ENCODE measurements at places on chromosomes 7 and 10. TPM values are rescaled to one million over a fixed set of nuclear protein-coding genes. Genes with fewer than 3 reads are reported as not detected.

COL13A1 gene
- total RNA-seq, result not detected

RPEL1 gene
- total RNA-seq, result not detected

FAM25A gene
- not detected for total RNA-seq

GRCh38 chr7:116439005-116439404 lies 60.5 kb upstream of the CAV2 start:
- no peak for DNase-seq

DNA sequence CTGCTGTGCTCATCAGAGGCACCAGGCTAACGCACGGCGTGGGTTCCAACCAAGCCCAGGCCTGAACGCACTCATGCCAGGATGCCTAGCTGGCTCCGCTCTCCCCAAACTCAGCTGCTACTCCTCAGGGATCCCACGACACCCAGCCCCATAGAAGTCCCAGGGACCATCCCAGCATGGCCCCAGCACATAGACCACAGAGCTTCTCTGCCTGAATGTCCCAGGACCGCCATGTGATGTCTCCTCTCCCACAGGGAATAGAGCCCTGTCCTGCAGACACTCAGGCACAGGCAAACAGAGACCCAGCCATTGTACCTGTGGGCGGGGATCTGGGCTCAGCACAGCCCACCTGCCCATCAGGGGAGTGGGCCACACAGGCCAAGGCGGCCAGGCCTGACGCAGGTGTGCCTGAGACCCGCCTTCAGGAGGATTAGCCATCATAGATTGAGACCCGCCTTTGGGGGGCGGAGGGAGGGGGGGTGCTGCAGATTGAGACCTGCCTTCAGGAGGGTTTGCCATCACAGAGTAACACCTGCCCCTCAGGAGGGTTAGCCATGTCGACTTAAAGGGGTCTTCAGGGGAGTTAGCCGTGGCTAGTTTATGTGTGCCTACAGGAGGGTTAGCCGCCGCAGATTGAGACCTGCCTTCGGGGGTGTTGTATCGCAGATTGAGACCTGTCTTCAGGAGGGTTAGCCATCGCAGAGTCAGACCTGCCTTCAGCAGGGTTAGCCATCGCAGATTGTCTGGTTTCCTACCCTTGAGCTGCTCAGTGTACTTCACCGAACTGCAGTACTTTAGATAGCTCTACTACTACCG lies 29.0 kb downstream of the RASGEF1A start:
- peak; percentile 5 for DNase-seq

ACBD7 gene
- not detected for total RNA-seq

GRCh38 chr7:92489634-92490033 lies 11.9 kb upstream of the ERVW-1 start:
- peak; percentile 75 for DNase-seq

PILRA gene
- total RNA-seq, result not detected

DNA sequence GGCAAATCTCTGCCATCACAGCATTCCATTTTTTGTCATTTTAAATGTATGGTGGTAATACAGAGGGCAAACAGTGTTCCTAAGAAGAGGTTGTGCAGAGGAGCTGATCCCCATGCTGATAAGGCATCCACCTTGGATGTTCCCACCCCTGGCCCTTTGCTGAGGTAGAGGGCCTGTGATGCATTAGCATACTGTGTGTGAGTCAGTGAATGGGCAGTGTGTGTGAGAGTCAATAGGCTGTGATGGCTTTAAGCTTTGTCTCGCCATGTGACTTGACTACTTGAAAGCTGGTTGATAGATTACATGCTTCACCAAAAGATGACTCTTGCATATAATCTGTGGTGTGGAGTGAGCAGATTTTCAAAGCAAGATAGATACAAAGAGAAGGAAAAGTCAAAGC lies 81.3 kb downstream of the INSYN2A start:
- DNase-seq, result no peak

GRCh38 chr7:25862261-25863004 lies 289.6 kb upstream of the NFE2L3 start:
- DNase-seq, result peak; percentile 87

PIK3CG gene
- 3.1 TPM for total RNA-seq

GRCh38 chr10:30997536-30998235 lies 34.0 kb downstream of the ZNF438 start:
- DNase-seq, result no peak

- no peak for DNase-seq
Observed at GRCh38 chr7:21338728-21339164, 89.1 kb upstream of the SP4 start.

DNA sequence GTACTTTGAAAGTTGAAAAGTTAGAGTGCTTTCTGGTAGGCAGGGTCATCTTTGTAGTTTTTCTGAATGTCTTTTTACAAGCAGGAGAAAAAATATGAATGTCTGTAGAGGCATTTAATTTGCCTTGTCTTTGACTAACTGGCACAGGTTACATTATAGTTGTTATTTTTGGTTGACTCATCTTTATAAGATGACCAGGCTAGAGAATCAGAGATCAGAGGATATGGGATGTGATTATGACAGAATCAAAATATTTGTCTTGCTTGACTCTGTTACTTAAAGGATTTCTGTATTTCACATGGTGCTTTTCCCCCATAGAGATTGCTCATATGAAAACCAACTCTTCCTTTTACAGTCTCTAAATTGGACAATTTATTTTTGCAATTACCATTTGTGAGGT lies 2.4 kb downstream of the ZMYND11 start:
- no peak for DNase-seq

GRCh38 chr10:18079665-18080295 lies 60.4 kb upstream of the CACNB2 start:
- DNase-seq, result no peak

DNA sequence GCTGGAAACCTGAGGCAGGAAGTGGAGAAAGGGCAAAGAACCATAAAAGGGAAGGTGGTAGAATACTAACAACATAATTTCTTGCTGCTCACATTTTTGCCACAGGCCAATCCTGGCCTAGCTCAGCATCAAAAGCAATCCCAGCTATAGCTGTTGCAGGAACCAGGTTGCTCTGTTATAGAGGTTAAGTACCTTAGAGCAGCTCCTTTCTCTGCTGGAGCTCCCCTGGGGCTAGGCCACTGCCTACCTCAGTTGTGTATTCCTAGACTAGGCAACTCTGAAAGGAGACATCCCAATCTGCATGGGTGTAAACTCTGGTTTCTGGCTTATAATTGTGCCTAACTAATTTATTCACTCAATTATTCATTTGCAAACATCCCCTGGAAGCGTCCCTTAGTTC lies 108.4 kb downstream of the ZNF365 start:
- DNase-seq, result no peak

DNA sequence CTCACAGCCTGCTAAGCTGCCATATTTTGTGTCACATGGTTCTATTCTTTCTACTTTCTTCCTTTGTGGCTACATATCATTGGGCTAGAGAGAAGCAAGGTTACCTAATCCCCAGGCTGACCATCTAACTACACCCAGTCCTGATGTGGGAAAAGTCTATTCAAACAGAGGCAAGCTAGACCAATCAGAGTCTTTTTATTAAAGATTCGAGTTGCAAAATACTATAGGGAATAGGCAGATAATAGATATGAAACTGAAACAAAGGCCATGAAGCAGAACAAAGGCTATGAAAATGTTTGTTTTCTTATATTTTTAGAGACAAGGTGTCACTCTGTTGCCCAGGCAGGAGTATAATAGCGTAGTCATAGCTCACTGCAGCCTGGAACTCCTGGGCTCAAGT lies 36.7 kb downstream of the MTERF1 start:
- DNase-seq, result no peak

PON1 gene
- total RNA-seq, result 0.78 TPM

DNA sequence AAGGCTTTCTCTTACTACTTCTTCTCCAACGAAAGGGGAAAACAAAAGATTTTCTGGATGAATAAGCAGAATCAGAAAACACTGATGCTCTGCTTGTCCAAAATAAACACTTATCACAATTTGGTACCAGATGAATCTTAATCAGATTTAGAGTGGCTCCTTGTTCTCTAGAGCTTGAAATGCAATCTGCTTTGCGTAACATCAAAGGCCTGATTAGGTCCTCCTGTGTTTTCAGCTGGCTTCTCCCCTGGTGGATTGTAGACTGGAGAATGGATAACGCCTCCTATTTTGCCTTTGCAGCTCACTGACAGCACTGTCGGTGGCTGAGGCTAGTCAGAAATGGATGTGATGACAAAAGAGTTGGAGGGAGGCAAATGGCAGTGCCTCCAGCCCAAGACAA lies 91.2 kb downstream of the FAM13C start:
- DNase-seq, result no peak

TAS2R41 gene
- total RNA-seq, result not detected

ATG9B gene
- not detected for total RNA-seq

DNA sequence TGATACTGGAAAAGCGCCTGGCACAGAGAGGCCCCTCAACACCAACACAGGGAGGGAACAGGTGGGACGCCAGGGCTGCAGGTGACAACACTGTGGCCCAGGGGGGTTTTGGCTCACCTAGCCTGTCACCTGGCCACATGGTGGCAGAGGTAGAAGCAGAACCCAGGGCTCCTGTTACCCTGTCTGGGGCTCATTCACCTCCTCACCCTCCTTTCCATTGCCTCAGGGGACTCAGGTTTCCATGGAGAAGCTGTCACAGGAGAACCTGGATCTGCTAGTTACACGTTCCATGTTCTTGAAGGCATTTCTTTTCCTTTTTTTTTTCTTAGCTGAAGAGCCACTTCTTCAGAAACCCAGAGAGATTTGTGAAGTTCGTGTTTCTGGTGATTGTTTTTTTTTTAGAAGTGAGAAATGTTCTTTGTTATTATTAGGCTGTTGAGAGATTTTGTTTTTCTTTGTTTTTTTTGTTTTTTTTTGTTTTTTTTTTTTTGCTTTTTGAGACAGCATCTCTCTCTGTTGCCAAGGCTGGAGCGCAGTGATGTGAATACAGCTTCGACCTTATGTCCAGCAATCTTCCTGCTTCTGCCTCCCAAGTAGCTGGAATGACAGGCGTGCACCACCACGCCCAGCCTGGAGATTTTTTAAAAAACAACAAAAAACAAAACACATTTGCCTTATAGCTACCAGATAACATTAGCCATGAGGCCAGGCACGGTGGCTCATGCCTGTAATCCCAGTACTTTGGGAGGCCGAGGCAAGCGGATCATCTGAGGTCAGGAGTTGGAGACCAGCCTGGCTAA lies 16.0 kb downstream of the DENND2A start:
- no peak for DNase-seq

DNA sequence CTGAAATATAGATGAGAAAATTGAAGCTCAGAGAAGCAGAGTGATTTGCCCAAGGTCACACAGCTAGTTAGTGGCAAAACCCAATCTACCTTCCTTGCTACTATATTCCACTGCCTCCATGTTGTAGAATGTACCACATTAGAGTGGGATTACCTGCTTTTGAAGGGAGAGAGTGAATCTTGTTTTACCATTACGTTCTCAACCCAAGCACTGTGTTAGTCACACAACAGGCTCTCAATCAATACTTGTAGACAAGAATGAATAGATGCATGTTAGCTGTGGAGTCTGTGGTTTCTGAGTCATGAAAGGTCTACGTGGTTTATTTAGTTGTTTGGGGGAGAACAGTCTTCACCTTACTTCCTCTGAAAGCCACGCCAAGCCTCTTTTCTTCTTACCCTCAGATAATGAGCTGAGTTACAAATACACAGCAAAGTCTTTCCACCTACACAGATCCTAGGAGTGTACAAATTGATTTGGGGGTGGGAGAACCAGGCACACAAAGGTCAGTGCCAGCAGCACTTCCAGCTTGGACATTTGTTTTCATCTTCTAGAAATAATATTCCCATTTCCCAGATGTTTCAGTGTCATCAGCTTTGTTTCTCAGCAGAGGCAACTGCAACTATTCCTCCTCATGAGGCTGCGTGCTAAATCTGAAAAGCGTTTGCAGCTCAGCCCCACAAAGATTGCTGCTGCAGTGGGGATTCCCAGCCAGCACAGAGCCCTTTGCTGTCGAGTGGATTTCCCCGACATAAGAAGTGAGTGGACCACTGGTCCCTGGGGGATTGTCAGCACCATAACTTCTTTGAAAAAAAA lies 71.5 kb upstream of the ADO start:
- no peak for DNase-seq

- DNase-seq, result no peak
Observed at GRCh38 chr10:30556189-30556588, 73.4 kb downstream of the LYZL2 start.

DNA sequence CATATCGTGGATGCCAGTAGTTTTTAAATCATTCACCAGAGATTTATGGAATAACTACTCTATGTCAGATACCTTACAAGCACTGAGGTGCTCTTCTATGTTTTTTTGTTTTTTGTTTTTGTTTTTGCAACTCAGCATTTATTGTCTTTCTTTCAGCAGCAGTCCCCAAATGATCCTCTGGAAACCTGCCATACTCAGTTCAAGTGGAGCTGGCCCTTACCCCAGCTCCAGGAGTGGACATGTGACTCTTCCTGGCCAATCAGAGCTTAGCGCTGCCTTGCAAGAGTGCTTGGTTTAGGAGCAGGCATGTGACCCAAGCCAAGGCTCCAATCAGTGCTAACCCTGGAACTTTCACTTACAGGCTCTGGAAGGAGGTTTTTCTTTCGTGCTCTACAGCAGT lies 356.6 kb upstream of the ZMIZ1 start:
- no peak for DNase-seq

GRCh38 chr10:549391-549790 lies 140.1 kb downstream of the DIP2C start:
- no peak for DNase-seq

GRCh38 chr10:69549959-69550358 lies 23.3 kb downstream of the NEUROG3 start:
- DNase-seq, result no peak

DNA sequence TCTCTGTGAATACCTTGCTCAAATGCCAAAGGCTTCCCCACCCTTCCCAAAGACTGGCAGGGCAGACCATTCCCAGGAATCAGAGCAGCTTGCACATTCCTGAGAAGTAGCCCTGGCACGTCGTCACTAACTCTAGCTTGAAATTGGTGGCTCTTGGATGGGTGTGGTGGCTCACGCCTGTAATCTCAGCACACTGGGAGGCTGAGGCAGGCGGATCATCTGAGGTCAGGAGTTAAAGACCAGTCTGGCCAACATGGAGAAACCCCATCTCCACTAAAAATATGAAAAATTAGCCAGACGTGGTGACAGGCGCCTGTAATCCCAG lies 108.2 kb upstream of the MPP7 start:
- DNase-seq, result no peak

CLDN12 gene
- total RNA-seq, result 25.2 TPM

DNA sequence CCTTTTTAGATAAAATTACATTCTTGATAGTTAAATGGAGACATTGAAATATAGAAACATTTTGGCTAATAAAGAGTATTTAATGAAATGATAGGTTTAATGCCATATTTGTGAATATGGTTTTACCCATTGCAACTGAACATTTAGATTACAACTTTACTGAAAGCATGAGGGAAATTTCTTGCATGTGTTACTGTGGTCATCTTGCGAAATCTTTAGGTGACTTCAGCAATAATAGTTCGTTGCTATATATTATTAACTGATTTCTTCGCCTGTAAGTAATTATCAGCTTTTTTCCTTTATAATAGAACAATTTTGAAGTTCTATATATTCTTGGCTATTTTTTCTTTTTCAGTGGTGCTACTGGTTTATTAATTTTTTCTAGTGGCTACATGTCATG lies 83.2 kb downstream of the MLLT10 start:
- no peak for DNase-seq

CFAP70 gene
- 11.5 TPM for total RNA-seq

- DNase-seq, result peak; percentile 20
Observed at GRCh38 chr10:128274938-128275337, 148.7 kb upstream of the MKI67 start.
